Osteocyte (in vitro differentiated cells): ENCODE measurements at places on chromosomes 6 and 20. TPM values are rescaled to one million over a fixed set of nuclear protein-coding genes. Genes with fewer than 3 reads are reported as not detected.

DNA sequence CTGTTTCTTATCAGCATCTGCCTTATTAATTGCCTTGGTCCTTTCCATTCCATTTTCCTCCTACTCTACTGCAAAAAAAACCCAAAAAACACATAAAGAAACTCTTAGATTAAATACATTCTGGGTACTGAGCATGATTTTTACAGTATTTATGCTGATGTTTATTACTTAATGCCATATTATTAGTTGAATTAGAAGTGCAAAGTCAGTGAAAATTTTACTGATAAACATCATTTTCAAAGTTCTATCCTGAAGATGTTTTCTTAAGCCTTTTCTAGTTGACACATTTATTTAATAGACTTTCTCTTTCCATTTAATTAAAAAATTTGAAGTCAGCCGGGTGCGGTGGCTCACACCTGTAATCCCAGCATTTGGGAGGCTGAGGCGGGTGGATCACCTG is 236.0 kb upstream of the RUNX2 start:
- no peak overlapping the region for H3K27ac ChIP-seq
- no peak overlapping the region for H3K4me3 ChIP-seq
- no peak for DNase-seq
- H3K27me3 ChIP-seq = no peaks in the 10 kb centered on the region

DNA sequence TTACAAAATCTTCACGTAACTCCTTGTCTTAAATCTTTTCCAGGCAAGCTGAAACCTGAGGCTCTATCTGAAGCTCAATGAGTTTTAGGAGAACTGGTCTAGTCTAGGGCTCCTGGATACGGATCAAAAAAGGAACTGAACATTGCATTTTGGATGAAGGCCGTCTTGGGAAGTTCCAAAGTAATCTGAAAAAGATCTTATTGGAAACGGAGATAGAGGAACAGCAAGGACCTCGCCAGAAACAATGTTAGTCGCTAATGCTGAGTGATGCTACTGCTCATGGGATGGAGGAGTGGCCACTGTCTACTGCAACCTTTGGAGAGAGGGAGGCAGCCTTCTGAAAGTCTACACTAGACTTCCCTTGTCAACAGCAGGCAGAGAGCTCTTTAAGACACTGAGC is 91.4 kb upstream of the ATXN1 start:
- peaks cover 34% of the 10 kb centered on the region for H3K4me1 ChIP-seq
- H3K36me3 ChIP-seq = no peaks in the 10 kb centered on the region
- H3K27me3 ChIP-seq = no peaks in the 10 kb centered on the region

- DNase-seq = no peak
- H3K27me3 ChIP-seq = no peaks in the 10 kb centered on the region
- no peak overlapping the region for H3K4me3 ChIP-seq
- H3K27ac ChIP-seq = no peak overlapping the region
Measured at GRCh38 chr20:5606350-5606749, 143.9 kb upstream of the SHLD1 start.

DNA sequence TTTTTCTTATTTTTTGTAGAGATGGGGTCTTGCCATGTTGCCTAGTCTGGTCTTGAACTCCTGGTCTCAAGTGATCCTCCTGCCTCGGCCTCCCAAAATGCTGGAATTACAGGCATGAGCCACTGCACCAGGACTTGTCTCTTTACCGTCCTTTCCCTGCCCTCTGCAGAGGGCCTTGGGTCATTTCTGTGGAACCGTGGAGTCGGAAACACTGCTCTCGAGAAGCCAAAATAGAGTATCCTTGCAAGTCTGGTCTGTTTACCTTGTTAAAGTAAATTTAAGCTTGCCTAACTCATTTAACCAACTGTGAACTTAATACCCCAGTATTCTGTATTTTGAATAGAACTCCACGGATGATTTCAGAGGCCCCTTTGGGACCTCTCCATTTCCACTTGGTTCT is 51.4 kb downstream of the KDM1B start:
- no peaks in the 10 kb centered on the region for H3K27me3 ChIP-seq
- DNase-seq = no peak
- H3K27ac ChIP-seq = no peak overlapping the region
- peaks cover 13% of the 10 kb centered on the region for H3K36me3 ChIP-seq

HDGFL1 gene
- total RNA-seq = not detected in 2 replicates
